ENCODE measurements at places on chromosomes 2 and 18.

GRCh38 chr2:169106563-169107545, 37.5 kb downstream of the DHRS9 start:
- DNase-seq: no peak

- DNase-seq: no peak
Observed at GRCh38 chr2:191915750-191916149, 68.9 kb upstream of the CAVIN2 start.

- DNase-seq: peak; percentile 64
Observed at GRCh38 chr2:238720232-238720672, 127.6 kb upstream of the TWIST2 start.

DNA sequence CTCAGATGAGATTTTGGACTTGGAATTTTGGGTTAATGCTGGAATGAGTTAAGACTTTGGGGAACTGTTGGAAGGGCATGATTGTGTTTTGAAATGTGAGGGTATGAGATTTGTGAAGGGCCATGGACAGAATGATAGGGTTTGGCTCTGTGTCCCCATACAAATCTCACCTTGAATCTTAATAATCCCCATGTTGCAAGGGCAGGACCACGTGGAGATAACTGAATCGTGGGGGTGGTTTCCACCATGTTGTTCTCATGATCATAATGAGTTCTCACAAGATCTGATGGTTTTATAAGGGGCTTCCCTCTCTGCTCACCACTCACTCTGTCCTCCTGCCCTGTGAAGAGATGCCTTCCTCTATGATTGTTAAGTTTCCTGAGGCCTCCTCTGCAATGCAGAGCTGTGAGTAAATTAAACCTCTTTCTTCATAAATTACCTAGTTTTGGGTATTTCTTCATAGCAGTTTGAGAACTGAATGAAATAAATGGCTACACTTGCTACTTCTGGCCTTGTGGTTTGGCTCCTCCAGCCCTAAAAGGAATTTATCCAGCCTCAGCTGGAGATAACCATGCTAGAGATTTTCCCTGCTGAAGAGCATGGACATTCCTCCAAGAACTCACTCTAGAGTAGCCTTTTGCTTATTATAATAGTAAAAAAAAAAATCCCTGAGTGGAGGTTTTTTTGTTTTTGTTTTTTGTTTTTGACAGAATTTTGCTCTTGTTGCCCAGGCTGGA, 144.3 kb upstream of the TFPI start:
- DNase-seq: no peak

GRCh38 chr2:30029804-30030203, 108.4 kb upstream of the ALK start:
- DNase-seq: no peak

Data from dermis blood vessel endothelial cell (primary cell).